Small intestine (tissue), 16 donors: ENCODE measurements at places on chromosomes 1 and 21.

GRCh38 chr1:1678581-1679380 lies 13.8 kb downstream of the SLC35E2B start:
- peak; percentile 87 for DNase-seq

GRCh38 chr1:64948905-64949833 lies 17.2 kb downstream of the JAK1 start:
- DNase-seq = peak; percentile 36

GRCh38 chr1:7315946-7316345 lies 455.1 kb upstream of the VAMP3 start:
- no peak for DNase-seq

GRCh38 chr21:32868631-32869454 lies 97.3 kb upstream of the PAXBP1 start:
- no peak for DNase-seq

DNA sequence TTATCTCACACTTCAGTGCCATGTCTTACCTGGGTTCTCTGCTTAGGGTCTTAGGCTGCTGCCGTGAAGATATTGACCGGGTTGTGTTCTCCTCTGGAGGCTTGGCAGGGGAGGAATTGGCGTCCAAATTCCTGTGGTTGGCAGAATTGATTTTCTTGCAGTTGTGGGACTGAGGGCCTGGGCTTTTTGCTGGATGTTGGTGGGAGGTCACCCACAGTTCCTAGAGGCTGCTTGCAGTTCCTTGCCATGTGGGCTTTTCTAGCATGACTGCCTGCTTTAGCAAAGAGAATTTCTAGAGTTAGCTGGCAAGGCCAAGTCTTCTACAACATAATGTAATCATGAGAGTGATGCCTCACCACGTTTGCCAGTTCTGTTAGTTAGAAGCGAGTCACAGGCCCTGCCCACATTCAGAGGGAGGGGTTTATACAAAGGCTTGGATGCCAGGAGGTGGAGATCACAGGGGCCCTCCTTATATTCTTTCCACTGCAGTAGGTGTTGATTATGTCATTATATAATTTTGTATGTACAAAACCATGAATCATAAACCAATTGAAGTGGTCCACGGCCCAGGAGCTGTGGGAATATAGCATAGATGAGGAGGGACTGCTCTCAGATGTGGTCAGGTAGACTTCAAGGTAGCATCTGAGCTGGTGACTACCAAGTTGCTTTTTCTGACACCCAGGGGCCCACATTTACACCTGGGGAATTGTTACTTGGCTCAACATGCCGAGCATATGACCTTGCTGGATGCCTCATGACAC lies 6.6 kb downstream of the UBL4B start:
- no peak for DNase-seq

GRCh38 chr1:217088521-217089284 lies 365.5 kb upstream of the ESRRG start:
- peak; percentile 48 for DNase-seq

DNA sequence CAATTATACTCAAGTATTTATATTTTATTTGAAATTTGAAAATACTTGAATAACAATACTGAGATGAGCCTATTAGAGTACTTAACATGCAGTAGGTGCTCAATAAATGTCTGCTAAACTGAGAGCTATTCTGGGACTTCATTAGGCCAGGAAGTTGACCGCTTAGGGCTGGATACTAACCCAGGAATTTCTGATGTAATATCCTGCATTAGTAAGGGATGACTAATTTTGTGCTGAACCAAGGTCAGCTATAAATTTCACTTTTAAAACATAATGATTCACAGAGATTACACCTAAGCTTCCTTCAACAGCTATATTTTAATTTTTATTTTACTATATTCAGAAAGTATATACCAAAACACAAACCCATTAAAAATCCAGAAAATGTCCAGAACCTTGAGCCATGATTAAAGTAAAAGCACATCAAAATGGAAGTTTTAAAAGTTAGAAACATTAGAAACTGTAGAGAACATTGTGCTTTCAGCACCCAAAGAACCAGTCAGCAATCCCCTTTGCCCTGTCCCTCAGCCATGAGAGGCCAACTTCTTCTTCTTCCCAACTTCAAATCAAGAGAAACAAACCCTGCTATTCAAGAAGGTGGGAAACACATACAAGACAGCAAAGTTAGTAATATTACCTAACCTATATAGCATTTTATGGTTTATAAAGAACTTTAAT lies 35.4 kb downstream of the WNT2B start:
- DNase-seq = peak; percentile 39

DNA sequence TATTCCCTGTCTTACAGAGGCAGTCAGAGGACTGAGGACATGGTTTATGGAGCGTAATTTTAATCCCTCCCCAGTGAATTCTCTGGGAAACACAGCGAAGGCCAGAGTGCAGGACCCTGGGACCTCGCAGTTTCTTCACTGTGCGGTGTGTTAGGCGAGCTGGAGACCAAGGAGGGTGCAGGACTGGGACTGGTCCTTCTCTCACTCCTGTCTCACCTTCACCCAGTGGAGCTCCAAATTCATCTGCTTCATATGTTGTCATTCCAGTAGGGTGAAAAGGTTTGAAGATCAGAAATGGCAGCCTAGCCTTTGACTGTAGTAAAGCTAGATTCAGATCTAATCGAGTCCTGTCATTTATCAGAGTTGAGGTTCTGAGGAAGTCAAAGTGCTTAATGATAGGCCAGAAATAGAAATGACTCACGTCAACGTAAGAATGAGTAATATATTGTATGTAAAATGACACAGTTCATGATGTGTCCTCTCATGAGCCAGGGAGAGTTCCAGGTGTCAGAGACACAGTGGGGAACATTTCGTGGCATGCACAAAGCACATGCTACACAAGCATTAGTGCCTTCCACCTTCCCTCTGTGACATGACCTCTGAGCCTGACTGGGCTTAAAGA lies 647.5 kb downstream of the SMYD3 start:
- DNase-seq = peak; percentile 30

DNA sequence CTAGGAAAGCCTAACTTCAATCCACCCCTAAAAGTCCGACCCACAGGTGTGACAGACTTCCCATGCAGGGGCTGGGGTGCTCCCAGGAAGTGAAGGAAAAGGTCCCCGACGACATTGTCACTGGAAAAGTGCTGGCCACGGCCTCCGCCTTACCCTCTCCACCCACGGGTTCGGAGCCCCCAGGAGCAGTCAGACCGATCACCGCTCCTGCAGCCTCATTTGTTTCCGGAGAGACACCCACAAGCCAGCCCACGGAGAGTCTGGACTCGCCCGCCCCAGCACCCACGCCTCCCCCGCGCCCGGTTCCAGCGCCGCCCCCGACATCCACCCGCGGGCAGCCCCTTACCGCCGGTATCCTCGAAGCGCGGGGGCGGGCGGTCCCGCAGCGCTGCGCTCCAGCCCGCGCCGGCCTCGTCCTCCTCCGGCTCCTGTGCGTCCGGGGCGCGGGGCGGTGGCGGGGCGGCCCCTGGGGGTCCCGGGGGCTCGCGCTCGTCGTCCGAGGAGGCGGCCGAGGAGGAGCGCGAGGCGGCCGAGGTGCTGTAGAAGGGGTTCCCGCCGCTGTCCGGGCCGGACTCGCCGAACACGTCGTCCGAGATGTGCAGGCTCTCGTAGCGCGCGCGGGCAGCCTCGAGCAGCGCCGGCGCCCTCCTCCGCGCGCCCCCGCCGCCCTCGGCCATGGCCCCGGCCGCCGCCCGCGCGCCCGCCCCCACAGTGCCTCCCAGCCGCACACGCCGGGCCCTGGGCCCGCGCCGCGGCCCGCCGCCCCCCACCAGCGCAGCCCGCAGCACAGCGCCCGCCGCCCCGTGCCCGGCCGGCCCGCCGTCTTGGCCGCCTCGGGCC lies 660 bp downstream of the PGBD5 start:
- DNase-seq = no peak

DNA sequence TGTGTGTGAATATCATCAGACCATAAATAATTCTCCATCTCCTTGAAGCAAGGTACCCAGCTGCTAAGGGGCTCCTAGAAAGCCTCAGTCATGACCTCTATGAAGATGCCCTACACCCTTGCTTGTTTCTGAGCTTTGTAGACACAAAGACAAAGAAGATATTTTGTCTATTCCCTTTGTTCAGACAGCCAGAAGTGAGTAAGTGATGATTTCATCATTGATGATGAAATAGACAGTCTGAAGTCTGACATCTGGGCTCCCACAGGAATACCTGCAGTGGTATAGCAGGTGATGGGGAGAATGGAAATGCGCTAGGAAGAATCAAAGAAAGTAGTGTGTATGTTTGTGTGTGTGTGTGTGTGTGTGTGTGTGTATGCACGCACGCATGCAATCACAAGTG lies 82.2 kb upstream of the DPT start:
- no peak for DNase-seq

DNA sequence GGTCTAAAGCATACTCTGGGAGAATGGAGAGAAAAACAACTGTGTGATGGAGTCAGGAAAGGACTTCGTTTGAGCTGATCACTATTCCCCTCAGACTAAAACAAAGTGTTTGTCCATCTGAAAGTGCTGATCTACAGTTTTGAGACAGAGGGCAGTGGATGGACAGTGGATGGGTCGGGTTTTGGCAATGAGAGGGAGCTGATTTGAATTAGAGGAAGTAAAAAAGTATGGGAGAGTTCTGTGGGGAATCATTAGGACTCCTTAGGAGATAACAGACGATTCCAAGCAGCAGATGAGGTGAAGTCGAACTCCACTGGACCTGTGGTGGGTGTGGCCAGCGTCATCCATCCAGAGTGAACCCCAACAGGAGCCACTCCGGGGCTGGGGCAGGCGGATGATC lies 62.3 kb downstream of the PTGS2 start:
- no peak for DNase-seq

DNA sequence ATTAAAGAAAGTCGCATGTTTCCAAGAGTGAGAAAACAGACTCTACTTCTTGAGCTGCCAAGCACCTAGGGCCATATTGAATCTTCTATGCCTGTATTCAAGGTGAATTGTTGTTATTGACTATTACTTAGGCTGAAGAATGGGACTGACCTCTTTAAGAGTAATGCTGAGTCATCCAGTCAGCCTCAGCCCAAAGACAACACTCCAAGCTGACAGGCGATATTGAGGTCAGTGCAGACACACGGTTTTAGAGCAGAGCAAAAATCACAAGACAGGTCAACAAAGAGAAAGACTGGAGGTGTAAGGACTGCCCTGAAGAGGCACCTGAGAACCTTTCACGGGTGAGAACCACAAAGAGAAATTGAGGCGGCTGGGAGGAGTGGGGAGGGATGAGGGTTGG lies 146.9 kb downstream of the MIS18A start:
- DNase-seq = no peak

GRCh38 chr1:89451011-89451410 lies 73.6 kb upstream of the LRRC8B start:
- DNase-seq = no peak

DNA sequence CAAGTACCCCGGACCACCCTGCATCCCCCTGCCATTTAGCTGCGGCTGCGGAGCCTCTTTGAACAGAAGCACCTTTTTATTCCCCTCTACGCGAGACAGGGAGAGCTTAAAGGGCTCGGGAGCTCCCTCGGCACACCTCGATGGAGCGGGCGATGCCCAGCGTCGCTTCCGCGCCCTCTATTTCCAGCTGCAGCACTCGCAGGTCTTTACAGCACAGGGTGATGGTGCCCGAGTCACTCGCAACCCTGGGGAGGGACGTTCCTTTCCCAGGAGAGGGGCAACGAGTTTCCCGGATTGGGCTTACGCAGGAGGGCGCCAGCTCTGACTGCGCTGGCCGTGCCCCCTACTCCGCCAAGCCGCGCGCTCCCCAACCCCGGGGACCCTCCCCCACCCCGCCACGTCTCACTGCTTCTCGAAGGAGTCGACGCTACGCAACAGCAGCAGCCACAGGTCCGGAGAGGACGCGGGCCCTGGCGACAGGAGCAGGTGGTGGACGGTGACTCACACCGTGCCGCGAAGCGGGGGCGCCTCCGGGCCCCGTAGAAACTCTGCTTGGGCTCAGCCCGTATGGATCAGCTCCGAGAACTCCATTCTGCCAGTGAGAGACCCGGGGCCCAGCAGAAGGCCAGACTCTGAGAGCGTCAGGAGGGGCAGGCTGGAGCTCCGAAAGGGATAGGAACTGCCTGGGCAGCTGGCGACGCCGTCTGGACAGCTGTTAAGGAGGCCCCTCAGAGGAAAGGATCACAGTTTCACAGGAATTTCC lies 5.8 kb upstream of the FAM167B start:
- DNase-seq = peak; percentile 40

DNA sequence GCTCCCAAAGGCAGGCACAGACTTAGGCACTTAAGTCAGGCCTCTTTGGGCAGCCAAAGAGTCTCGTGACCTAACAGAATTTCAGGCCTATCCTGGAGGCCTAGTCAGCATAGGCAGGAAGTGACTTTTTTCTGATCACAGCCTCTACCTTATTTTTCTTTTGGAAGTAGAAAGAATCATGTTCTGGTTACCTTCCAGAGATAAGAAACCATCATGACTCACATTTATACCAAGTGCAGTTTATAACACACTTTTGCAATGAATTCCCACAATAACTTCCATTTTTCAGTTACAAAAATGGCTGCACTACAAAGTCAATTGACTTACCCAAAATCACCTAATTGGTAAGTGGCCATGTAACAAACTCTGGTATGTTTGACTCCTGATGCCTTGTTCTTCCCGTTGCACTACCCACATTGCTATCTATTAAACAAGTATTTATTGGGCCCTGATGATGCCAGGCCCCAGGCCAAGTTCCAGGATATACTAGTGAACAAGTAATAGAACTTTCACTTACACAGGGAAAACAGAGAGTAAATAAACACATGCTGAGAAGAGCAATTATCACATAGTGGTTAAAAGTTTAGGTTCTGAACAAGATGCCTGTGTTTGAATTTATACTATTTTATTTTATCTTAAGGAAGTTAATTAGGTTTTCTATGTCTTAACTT lies 74.3 kb downstream of the SH3GLB1 start:
- peak; percentile 83 for DNase-seq

DNA sequence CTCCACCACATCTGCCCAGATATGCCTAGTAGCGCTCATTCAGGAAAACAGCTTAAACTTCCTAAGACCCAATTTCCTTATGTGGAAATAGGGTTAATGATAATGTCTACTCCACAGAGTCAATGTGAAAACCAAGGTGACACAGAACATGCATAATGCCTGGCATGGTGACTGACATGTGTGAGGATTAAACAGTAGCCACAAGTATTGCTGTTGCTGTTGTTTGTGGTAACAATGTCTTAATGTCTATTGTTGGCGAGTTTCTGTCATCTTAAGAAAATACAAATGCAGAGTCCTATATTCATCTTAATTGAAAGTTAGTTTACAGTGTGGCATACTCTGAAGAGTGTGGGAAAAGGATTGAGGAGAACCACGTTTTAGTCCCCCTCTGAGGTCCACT lies 75.6 kb upstream of the NGF start:
- DNase-seq = no peak

- no peak for DNase-seq
Observed at GRCh38 chr1:98920441-98921110, 84.1 kb downstream of the PLPPR5 start.

DNA sequence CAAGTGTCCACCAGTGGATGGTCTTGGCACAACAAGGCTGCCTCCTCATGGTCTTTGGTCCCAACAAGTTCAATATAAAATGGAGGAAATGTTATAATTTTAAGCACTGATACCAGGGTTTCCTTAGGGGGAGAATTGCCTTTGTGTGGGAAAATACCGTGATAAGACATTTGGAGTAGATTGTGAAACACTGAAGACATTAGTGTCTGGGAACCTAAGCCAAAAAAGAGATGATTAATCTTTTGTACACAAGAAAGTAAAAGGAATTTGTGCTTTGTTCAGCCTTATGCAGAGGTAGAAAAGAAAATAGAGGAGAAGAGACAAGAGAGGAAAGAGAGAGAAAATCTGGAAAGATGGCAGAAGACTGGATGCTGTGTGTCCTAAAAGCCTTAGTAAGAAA lies 36.1 kb downstream of the ST6GALNAC3 start:
- no peak for DNase-seq

GRCh38 chr1:197440715-197441114 lies 172.7 kb downstream of the CRB1 start:
- DNase-seq = no peak

- DNase-seq = no peak
Observed at GRCh38 chr1:173017792-173018191, 32.9 kb downstream of the TNFSF18 start.
